ENCODE measurements at places on chromosomes 7 and 10.
A peak's percentile ranks its signal among the peaks of the same experiment; 100 is the strongest.

- DNase-seq, result no peak
Observed at GRCh38 chr10:120950051-120950561, 98.9 kb downstream of the WDR11 start.

DNA sequence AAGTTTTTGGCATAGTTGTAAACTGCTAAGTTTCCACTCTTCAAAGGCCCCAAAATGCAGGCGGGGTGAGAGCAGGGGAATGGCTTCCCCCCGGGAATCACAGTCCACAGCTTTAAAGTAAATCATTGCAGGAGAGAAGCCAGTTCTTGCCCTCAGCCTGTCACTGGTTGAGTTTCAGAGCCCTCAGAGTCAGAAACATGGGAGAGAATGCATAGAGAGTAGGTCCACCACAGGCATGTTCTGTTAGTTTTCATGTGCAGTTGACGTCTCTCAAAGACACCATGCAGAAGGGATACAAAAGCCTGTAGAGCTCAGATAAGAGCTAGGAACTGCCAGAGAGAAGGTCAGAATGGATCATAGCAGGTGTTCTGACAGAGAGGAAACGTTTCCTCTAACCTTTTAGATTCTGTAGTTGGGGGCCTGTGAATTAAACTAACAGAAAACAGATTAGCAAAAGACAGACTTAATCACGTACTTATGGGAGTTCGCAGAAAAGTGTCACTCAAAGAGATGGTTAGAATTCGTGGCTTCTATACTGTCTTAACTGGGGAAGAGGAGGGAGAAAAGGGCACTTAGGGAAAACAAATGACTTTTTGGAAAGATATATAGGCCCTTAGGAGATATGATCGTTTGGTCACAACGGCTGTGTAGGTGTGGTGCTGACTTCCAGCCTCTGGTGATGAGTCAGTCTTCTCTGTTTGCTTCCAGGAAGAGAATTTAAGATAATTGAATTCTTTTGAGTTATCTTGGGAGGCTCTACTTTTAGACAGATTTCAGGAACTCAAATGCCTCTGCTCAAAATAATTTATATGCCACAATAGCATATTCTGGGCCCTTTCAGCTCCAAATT lies 48.0 kb upstream of the MSRB2 start:
- no peak for DNase-seq

GRCh38 chr10:72727130-72727529 lies 35.2 kb downstream of the MCU start:
- DNase-seq, result peak; percentile 53

GRCh38 chr7:100130608-100131453 lies 4.1 kb downstream of the MBLAC1 start:
- DNase-seq, result no peak

GRCh38 chr10:4316161-4316810 lies 509.7 kb upstream of the AKR1E2 start:
- DNase-seq, result no peak

DNA sequence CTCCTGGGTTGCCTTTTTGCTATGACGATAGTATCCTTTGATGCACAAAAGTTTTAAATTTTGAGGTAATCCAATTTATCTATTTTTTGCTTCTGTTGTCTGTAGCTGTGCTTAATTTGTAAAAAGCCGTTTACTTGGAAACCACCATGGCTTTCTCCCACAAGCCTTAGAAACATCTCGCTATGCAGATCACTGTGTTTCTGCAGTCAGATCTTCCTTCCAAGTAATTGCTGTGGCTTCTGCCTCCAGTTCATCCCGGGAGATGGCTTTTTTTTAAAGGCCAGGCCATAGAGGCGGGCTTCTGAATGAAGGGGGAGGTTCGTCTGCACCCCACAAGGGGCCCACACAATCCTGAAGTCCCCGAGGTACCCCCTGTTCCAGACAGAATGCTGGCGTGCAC lies 48.3 kb upstream of the OCM2 start:
- DNase-seq, result no peak

DNA sequence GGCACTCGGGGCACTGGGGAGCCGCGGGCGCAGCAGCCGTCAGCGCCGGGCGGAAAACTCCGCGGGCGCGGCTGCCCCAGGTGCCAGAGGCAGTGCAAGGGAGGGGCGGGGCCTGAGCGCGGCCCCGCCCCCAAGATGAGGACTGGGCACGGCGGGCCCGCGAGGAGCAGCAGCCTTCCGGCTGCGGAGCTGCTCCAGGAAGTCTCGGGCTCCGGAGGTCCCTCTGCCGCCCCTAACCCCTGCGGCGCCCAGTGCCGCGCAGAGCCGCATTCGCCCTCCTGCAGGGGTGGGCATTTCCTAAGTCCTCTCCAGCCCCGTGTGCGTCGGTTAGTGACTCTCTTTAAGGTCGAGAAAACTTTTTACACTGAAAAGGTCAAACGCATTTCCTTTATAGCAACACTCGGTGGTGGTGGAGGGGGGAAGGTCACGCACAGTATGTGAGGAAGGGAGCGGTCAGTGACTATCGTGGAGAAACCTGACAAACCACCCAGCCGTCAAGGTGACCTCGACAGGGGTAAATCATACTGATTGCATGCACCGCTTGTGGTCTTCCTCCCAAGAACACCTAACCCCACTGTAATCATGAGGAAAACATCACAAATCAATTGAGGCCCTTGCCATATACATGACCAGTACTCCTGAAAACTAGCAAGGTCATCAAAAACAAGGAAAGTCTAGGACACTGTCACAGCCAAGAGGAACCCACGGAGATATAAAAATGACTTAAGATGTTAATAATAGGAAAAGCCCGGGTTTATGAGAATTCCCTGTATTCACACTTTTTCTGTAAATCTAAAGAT lies at the start of gene ANXA11:
ANXA11 (minus strand) TSS at position 61 of the 800 bp plus-strand sequence. CDS start 32,676 bp downstream, outside the sequence.
- no peak for DNase-seq

GRCh38 chr10:34792881-34793280 lies 22.2 kb downstream of the PARD3 start:
- DNase-seq, result no peak

DNA sequence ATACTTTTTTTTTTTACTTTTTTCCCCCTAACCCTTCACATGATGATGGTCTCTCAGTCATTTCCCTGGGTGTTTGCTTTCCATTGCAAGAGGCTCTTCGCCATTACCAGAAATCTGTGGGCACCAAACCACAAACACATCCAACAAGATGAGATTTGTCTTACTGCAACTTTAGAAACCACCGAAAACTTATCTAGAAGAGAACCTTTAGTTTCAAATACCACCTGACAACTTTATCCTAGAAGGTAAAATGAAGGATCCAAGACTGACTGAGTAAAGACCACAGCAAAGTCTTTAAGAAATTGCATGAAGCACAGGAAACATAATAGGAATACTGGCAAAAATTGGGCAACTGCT lies 363.3 kb upstream of the MBL2 start:
- DNase-seq, result no peak

DNA sequence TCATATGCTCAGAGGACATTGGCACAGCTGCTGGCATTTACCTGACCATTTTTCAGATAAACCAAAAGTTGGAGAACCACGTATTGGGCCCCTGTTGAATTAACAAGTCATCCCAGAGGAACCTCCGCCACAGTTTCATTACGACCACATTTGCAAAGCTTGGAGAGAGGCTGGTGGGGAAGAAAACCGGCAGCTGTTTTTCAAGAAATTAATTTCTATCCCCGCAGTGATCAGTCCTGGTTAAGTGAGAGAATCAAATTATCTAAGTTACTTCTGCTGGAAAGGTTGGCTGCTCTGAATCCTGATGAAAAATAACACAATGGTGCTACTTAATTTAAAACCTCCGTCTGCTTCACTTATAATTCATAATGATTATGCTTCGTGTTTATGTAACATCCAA lies 737.1 kb upstream of the AUTS2 start:
- DNase-seq, result no peak
